Astrocyte (in vitro differentiated cells and primary cell): ENCODE measurements at places on chromosomes 13 and 19.

- DNase-seq: no peak
Observed at GRCh38 chr13:30120133-30120822, 187.1 kb downstream of the KATNAL1 start.

GRCh38 chr19:11813703-11814028 lies 407 bp upstream of the ZNF440 start:
- DNase-seq: no peak

DNA sequence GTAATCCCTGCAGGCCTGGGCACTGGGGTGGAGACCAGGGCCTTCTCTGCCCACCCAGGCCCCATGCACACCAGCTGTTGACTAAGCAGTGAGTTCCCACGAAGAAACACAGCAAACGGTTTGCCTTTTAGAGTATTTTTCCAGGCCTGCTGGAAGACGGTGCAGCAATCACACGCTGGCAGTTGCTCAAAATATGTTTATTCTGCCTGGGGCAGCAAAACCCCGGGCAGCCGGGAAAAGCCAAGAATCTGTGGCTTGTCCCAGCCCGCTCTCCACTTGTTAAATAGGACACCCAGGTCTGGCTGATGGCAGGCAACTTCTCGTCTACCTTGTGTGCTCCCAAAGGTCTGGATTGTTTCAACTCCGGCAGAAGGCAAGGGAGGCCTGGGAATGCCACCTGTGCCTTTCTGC lies 40.8 kb downstream of the GGACT start:
- no peak for DNase-seq

DNA sequence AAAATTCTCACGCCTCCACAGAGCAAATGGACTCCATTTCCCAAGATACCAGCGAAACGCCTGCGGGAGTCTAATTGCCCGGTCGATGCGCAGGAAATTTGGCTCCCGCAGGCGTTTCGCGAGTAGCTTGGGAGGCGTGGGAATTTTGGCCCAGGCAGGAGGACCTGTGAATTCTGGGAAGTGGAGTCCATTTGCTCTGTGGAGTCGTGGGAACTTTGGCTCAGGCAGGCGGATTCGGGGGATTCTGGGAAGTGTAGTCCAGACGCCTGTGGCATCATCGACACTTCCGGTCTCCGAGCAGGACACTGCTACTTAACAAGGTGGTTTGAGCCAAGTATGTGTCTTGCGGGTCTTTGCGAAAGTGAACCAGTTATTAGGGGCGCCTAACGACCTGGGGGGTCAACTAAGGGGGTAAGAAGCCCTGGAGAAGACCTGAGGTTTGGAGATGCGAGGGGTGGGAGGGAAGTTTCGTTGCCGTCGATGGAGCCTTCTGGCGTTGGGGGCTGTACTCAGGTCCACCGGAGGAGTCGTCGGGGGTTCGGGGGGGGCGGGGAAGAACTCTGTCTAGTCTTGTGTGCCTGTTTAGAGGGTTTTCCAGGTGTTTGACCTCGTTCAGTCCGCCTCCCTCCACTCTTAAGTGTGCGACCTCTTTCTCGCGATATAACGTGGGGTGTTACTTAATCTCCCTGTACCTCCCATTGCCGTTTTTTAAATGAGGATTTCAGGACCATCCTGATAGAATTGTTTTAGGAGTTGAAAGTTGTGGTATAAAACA lies at the start of gene ZNF155:
ZNF155 (plus strand) TSS at position 277 of the 775 bp plus-strand sequence. CDS start 4,356 bp downstream, outside the sequence.
- DNase-seq: peak; percentile 97

DNA sequence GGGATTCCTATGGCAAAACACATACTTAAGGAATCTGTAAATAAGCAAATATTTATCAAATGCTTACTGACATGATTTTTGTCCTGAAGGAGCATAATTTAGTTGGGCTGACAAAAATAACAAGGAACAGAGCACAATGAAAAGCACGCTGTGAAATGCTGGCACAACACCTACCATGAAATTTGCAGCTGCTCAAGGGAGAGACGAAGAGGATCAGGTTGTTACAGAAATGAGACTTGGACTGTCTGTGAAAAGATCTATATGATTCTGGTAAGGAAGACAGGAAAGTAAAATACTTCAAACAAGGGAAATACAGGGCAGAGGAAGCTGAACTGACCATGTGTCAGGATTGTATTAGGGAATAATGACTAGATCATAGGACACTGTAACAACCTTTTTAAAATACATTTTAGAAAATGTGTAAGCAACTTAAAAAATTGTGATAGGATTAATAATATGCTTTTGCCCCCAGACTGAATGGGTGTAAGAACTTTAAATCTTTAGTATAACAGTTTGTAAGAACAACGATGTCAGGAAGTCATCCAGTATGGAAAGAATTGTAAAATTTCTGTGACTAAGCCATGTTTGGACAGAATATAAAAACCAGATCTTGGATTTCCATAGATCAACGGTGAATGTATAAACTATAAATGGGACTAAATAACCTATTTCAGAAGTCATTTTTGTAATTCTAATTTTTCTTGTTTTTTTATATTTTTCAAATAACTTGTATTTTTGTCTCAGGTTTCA lies 1556.0 kb downstream of the EFNB2 start:
- DNase-seq: no peak

GRCh38 chr19:50330365-50331078 lies 1.3 kb upstream of the KCNC3 start:
- no peak for DNase-seq

- no peak for DNase-seq
Observed at GRCh38 chr19:28542394-28543243, 670.3 kb downstream of the UQCRFS1 start.

GRCh38 chr19:46787331-46788261 lies 798 bp downstream of the SLC1A5 start:
- peak; percentile 42 for DNase-seq

GRCh38 chr19:56139847-56140582 lies 1.1 kb upstream of the ZNF444 start:
- DNase-seq: no peak

GRCh38 chr19:3987619-3988371 lies 2.5 kb upstream of the EEF2 start:
- DNase-seq: peak; percentile 33

- no peak for DNase-seq
Observed at GRCh38 chr19:13420780-13421179, 85.5 kb downstream of the CACNA1A start.

GRCh38 chr13:93467175-93467574 lies 240.6 kb downstream of the GPC6 start:
- no peak for DNase-seq

DNA sequence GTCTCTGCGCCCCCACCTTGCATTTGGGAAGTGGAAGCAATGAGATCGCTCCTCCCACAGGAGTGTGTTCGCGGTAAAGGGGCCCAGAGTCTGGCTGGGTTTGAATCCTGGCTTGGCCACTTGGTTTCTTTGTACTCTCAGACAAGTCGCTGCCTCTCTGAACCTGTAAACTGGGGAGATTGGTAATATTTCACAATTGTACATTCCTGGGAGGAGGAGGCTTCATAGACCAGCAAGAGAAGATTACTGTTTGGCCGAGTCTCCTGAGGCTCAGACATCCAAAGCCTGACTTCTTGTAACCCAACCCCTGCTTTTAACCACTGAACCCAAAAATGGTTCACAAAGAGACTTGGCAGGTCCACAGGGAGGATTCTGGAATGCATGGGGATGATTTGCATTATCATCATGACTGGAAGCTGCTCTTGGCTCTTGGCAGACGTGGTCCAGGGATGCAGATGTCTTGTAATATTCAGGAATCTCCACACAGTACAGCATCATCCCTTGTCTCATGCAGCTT lies 13.6 kb upstream of the STRN4 start:
- peak; percentile 84 for DNase-seq

DNA sequence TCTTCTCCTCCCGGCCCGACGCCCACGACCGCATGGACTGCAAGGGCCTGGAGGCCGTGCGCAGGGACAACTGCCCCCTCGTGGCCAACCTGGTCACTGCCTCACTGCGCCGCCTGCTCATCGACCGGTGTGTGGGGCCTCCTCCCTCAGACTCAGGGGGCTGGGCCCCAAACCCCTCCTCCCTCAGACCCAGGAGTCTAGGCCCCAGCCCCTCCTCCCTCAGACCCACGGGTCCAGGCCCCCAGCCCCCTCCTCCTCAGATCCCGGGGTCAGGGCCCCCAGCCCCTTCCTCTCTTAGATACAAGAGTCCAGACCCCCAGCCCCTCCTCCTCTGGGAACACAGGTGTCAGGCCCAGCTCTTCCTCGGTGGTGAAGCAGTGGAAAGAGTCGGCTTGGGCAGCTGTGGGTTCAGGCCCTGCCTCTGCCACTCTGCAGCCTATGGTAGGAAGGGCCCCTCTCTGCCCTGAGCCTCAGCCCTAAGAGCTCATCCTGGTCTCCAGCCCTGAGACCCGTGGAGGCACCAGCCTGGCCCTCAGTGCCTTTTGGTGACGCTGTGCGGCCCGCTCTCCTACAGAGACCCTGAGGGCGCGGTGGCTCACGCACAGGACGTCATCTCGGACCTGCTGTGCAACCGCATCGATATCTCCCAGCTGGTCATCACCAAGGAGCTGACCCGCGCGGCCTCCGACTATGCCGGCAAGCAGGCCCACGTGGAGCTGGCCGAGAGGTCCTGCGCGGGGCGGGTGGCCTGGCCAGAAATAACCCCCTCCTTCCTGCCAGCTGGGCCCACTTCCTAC lies 3.7 kb upstream of the SPIB start:
- peak; percentile 12 for DNase-seq

DNA sequence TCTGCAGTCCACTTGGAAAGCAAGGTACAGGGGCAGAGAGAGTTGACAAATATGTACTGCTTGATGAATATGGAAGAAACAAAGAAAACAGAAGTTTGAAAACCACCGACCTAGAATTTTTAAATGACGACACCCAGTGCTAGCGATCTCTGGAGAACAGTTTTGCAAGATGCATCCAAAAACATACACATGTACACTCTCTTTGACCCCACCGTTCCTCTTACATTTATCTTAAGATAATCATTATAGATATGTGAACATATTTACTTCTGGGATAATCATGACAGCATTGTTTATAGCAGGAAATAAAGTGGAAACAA lies 40.8 kb upstream of the IGSF23 start:
- no peak for DNase-seq

GRCh38 chr13:70720386-70720785 lies 612.1 kb upstream of the KLHL1 start:
- no peak for DNase-seq

DNA sequence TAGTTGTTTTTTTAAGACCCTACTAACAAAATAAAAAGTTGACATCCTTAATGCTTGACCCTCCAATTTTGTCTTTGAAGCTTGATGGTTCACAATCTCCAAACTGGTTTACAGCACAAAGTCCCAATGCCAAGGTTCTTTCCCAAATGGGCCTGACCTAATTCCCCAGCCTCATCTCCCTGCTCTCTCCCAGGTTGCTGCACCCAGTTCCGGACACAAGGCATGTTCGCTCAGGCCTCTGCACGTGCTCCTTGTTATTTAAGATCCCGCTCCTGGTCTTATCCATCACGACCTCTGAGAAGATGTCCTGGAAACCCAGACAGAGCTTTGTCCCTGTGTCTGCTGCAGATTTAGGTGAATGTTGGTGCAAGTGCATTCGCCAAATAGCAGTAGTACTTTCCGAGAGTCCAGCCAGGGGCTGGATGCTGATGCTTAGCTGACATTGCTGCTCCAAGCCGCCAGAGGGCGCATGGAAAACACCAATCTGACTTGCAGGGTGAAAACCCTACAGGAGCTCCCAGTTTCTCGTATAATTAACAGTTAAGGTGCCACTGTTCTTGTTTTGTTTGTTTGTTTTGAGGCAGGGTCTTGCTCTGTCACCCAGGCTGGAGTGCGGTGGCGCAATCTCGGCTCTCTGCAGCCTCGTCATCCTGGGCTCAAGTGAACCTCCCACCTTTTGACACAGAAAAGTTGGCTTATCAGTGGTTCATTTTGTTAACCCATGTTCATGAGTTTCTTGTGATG lies 18.5 kb downstream of the LYPD3 start:
- peak; percentile 20 for DNase-seq

DNA sequence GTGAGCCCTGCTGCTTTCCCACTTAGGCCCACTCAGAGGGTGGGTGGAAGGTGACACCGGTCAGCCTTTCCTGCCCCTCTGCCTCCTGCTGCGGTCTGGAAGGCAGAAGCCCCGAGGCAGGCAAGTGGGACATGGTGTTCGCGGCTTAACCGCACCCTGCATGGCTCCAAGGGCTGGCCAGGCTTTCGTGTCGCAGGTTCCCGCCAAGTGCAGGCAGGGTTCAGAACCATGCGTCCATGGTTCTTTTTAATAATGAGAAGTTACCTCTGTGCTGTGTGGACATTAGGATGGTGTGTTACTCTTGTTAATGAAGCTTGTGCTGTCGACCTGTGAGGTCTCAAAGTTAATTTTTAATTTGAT lies 986 bp downstream of the DGKH start:
- no peak for DNase-seq

GRCh38 chr13:22765547-22765946 lies 415.2 kb upstream of the SGCG start:
- DNase-seq: no peak
